ENCODE measurements at places on chromosomes 3 and 15.

- peak; percentile 72 for DNase-seq
Observed at GRCh38 chr3:37163262-37164015, 10.9 kb downstream of the LRRFIP2 start.

DNA sequence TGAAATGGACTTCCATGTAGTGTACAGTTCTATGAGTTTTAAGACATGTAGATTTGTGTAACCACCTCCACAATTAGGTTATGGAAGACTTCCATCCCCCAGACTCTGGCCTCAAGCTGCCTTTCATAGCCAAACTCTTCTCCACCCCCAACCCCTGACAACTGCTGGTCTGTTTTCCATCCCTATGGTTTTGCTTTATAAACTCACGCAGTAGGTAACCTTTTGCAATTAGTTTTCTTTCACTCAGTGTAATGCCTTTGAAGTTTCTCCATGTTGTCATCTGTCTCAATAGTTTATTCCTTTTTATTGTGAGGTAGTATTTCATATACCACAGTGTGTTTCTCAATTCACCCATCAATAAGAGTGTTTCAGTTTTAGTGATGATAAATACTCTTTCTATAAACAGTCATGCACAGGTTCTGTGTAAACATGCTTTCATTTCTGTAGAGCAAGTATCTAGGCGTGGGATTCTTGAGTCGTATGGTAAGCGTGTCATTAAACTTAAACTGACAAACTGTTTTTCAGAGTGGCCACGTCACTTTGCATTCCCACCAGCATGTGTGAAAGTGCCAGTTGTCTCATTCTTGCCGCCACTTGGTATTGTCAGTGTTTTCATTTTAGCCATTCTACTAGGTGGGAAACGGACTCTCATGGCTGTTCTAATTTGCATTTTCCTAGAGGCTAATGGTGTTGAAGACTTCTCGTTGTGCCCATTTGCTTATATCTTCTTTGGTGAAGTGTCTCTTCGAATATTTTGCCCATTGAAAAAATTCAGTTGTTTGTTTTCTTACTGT is 47.3 kb upstream of the ALDH1A3 start:
- no peak for DNase-seq

GRCh38 chr3:178392511-178392926 is 143.7 kb upstream of the KCNMB2 start:
- DNase-seq, result peak; percentile 82

DNA sequence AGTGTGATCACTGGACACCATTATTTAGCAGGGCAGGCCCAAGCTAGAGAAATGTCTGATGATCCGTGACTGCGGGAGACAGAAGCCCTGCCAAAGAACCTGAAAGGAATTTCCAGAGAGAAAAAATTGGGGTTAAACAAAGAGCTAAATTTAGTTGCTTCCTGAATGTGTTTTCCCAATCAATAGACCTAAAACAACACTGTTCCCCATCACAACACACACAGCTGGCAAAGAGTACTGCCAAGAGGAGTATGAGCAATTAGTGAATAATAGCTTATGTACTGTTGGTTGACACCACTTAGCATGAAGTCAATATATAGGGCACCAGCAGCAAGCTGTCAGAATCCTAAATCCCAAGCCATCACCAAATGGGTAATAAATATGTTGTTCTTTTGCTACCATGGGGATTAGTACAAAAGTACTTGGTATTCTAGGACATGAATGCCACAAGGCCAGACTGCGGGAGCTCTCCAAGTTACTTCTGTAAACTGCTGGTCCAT is 35.7 kb downstream of the CLK3 start:
- DNase-seq, result no peak

- DNase-seq, result peak; percentile 95
Observed at GRCh38 chr3:16456784-16457415, 56.6 kb downstream of the RFTN1 start.

DNA sequence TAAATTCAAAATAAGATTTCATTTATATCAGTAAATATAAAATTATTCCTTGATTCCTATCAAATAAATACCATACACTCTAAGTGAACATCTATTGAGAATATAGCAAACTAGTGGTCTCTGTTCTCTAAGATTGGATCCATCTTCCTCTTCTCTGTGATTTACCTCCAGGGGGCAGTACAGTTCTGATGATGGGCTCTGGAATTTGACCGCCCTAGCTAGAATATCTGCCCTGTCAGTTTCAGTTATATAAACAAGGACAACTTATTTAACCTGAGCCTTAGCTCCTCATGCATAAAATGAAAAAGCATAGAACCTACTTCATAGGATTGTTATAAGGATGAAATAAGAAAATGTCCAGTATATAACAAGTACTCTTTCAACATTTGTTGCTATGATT is 171.1 kb upstream of the CCDC54 start:
- peak; percentile 90 for DNase-seq

DNA sequence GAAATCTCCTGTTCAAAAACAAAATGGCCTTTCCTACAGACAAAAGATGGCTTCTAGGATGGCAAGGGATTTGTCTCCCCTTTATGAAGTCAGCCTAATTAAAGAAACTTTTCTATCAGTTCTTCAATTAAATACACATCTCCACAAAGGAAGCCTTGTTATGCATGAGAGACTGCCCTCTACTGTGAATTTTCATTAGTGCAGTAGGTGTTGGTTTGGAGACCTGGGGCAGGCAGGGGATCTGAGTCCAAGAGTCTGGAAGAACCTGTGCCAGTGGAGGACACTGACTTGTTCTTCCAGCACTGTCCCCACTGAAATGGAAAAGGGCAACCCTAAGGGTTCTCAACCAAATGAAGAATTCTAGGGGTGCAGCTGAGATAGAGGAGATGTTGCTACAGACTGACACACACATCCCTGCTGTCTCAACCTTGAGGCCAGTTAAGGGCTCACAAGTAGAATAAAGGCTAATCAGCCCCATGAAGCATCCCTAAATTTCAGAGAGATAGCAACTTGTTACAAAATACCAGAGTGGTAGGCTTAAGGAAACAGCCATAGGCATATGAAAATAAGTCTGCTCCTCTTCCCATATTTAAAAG is 174.0 kb upstream of the PRICKLE2 start:
- peak; percentile 81 for DNase-seq

DNA sequence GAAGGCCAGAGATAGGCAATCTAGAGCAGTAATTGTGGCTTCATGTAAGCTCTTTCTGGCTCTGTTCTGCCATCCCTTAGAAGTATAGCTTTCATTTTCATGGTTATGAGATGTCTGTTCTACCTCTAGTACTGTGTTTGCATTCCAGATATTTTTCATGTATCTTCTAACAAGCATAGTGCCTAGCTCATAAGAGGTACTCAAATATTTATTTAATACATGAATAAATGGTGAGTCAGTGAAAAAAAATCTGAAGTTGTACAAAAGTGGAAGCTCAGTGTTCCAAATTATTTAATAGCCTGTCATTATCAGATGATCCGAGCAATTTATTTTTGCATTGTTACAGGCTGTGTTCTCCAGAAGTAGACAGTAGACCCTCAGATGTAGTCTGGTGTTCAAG is 64.3 kb downstream of the OXSM start:
- peak; percentile 55 for DNase-seq

GRCh38 chr3:24261521-24261920 is 233.1 kb downstream of the THRB start:
- no peak for DNase-seq

GRCh38 chr15:43151688-43152087 is 18.3 kb downstream of the TMEM62 start:
- DNase-seq, result no peak
